Urothelium cell line (cell line): ENCODE measurements at places on chromosomes 2 and 18.
A peak's percentile ranks its signal among the peaks of the same experiment; 100 is the strongest.

DNA sequence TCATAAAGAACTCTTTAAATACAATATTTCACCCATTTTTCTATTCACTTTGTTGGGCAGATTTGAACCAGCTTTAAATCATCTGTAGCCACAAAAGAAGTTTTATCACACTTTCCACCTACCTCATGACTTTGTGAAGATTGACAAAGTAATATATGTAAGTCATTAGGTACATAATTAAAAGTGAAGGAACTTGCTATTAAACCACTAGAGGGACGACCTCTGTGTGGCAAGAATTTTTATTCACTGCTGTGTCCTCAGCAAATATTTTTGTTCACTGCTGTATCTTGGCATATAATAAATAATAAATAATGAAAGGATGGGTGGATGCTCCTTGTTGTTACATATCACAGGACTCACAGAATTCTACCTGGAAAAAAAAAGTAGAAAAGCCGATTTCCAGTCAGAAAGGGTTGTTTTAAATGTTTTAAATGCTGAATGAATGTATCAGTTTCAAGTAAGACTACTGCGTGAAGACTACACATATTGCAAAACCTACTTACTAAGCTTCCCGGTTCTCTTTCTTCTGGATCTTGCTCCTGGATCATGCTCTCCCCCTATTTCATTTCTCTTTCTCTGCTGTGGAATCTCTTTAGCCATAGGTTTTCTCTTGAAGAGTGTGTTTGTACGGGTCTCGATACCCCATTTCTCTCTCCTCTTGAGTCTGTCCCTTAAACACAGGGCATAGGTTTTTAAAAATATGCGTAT lies 44.8 kb downstream of the KCMF1 start:
- DNase-seq, result no peak

GRCh38 chr2:203585516-203585915 lies 50.4 kb upstream of the RAPH1 start:
- DNase-seq, result no peak

DNA sequence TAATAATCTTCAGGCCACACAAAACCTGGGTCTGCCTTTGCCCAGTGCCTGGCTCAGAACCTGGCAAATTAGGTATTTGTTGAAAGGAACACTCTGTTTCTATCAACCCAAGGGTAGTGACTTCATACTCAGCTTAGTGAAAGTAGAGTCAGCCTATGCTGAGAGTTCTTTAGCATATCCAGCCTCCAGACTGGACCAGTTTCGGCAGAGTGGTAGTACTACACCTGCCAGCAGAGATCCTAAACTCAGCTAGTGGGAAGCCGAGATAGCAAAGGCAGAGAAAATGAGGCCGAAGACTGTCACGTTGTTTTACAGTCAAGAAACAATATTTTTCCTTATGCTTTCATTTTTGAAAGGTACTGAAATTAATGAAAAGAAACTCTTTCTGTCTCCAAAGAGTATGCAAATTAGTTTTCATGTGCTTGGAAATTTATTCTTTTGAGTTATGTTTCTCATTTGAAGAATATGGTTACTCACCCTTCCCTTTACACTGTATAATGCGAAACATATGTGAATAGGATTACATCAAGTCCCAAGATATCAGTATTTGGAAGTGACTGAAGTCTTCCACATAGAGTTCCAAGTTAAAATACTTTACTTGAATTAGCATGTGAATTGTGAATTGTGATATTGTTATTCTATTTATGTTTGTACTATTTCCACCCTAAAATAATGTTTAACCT lies 52.2 kb upstream of the UGP2 start:
- no peak for DNase-seq

DNA sequence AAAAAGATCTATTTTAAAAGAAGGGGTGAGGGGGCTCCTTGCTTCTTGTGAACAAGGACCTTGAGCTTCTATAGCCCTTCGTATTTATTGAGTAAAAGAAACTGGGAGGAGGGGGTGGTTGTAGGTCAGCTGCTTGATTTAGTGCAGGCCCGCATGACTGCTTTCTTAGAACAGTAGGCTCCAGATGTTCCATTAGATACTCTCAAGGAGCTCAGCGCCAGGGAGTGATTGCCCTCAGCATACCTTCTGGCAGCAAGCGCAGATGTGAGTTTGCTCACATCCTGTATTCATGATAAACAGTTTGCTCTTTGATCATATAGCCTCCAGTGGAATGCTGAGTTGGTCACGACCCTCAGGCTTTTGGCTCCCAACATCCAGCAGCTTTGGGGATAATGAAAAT lies 108.9 kb upstream of the XPO1 start:
- DNase-seq, result no peak

- no peak for DNase-seq
These were observed 120.8 kb upstream of the RBMS1 start for GRCh38 chr2:160614391-160614790.

DNA sequence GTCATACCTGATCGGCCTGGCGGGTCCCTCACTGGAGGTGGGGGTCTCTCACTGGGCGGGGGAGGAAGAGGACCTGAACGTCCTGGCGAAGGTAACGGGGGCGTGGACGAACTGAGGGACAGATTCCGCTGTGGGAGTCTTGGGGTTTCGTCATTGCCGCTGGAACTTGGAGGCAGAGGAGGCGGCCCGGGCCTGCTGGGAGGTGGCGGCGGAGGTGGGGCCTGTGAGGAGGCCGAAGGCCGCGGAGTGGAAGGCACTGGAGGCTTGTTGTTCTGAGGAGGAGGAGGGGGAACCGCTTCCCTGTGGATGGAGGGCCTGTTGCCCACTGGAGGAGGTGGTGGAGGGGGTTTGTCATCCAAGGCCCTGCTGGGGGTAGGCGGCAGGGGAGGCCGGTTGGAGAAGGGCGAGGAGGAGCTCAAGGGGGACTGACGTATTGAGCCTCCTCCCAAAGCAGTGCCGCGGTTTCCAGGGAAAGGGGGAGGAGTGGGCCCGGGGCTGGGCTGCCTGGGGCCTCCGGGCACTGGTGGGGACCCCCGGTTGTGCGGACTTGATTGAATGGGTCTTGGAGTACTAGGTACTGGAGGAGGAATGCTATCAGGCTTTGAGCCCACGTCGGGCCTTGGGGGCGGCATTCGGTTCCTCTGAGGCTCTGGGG lies 25.8 kb downstream of the WIPF1 start:
- DNase-seq, result no peak

- DNase-seq, result no peak
These were observed 10.8 kb downstream of the GPR35 start for GRCh38 chr2:240635998-240636547.

DNA sequence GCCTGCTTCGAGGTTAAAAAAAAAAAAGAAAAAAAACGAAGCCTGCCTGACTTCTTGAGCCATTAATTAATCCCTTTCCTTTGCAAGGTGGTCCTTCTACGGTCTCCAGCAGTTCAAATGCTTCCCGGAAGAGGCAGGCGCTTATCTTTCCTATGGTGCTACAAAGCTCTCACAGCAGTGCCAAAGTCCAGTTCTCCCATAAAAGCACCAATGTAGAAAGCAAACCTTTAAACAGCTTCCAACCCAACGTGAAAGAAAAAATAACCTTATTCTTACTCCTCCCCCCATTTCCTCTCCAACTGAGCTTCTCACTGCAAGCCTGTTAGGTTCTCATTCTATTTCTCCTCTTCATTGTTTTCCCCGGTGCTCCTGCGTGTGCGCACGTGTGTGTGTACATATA lies 317.4 kb upstream of the SOX11 start:
- no peak for DNase-seq

GRCh38 chr2:5742126-5742525 lies 49.9 kb downstream of the SOX11 start:
- no peak for DNase-seq

GRCh38 chr2:233108611-233109490 lies 48.7 kb downstream of the INPP5D start:
- no peak for DNase-seq

GRCh38 chr18:35045121-35045520 lies 3.9 kb downstream of the MAPRE2 start:
- DNase-seq, result no peak

- no peak for DNase-seq
These were observed 16.8 kb downstream of the ZNF532 start for GRCh38 chr18:58881477-58881876.

DNA sequence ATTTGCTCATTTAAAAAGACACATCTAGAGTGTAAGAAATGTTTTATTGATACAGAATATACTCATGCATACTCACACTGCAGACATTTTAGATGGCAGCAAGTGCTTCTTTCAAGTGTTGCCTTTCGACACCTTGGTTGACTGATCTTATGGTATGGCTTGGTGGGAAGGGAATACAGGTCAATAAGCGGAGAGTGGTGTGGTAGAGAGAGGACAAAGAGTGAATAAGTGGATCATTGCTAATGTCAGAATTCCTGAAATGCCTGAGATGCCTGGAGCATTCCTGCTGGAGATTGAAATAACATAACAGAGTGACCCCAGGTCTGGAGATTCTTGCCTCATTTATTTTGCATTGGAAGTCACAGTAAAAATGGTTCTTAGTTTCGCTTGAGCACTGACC lies 76.7 kb downstream of the RND3 start:
- DNase-seq, result peak; percentile 63

DNA sequence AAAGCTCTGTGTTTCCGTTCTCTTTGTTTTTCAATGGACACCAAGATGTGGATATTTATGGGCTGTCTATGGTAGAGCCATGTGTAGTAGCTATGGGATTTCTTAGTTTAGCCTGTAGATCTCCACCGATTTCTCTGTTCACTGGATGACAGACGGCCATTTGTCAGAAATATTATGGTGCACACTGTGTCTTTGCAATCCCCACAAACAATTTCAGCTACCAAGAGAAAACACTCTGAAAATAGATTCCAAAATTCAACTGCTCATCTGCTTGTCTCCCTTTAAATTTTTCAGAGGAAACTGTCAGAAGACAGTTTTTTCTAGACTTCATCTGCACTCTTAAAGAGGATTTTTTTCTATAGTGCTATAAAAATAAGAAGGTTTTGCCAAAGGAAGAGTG lies 166.8 kb downstream of the CD226 start:
- no peak for DNase-seq

- peak; percentile 12 for DNase-seq
These were observed 32.8 kb downstream of the KATNAL2 start for GRCh38 chr18:46950064-46950656.

DNA sequence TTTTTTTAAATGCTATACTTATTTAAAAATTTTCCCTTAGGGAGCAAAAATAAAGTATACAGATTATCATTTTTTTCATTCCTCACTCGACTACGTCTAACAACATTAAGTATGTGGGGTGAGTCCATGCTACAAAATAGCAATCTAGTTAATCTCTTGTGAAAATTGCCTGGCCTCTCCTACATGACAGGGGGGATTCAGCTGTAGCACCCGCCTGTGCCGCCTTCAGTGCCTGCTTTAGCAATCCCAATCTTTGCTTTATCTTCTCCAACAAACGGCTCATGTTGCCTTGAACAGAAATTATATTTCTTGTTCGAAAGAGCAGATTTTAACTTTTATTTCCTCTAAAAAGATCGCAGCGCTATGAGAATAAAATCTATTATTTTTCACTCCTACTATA lies 2.4 kb upstream of the SOX11 start:
- DNase-seq, result no peak

GRCh38 chr18:37946324-37946723 lies 380.7 kb upstream of the CELF4 start:
- no peak for DNase-seq

- DNase-seq, result no peak
These were observed 28.9 kb upstream of the FOSL2 start for GRCh38 chr2:28363686-28364280.

DNA sequence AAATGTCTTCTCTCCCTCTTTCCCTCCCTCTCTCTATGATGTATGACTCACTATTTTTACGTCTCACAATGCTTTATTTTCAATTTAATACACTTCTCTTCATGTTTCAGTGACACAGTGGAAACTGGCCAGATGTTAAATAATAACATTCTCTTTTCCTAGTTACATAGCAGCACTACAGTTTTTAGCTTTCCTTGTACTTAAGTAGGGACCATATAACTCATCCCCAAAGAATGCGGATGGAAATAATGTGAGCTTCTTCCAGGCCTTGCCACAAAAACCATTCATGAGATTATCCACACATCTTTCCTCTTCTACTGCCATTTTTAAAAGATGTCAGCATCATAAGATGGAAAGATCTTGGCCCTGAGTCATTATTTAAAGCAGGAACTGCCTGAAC lies 789.4 kb downstream of the LRP1B start:
- peak; percentile 12 for DNase-seq

- DNase-seq, result no peak
These were observed 33.9 kb downstream of the MAP4K4 start for GRCh38 chr2:101731221-101732054.

DNA sequence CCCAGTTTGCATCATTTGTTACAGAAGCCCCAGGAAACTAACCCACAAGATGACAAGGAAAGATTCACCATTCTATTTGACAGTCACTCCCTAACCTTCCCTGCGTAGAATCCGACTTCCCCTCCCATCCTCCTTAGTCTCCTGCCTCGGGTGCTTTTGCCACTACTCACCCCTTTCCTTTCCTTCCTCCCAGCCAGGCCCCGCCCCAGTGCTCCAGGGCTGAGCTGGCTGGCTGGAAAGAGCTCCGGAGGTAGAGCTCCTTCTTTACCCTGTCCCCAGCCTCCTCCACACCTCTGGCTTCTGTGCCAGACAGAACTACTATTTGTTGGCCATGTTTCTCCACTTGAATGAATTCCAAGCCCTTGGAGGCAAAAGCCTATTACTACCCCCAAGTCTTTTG lies 317.6 kb upstream of the NCKAP5 start:
- peak; percentile 35 for DNase-seq

- DNase-seq, result no peak
These were observed 859.5 kb downstream of the LRP1B start for GRCh38 chr2:141271346-141271745.

GRCh38 chr2:64063924-64064331 lies 44.7 kb upstream of the VPS54 start:
- peak; percentile 16 for DNase-seq

- no peak for DNase-seq
These were observed 75.5 kb upstream of the TAF1B start for GRCh38 chr2:9767656-9768281.

- no peak for DNase-seq
These were observed 99.6 kb upstream of the THSD7B start for GRCh38 chr2:136665736-136666135.

GRCh38 chr2:85243101-85244072 lies 84.4 kb downstream of the TGOLN2 start:
- DNase-seq, result no peak

DNA sequence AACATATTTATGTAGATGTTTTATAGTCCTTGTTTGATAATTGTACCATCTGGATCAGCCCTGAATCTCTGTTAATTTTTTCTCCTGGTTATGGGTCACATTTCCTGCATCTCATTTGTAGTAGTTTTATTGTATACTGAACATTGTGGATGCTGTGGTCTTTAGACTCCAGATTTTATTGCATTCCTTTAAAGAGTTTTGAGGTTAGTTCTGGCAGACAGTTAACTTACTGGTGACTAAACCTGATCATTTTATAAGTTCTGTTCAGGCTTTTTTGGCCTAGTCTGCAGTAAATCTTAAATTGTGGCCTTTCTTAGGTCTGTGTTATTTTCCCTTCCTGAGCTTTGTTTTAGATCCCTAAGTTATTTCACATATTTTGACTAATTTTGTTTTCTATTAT lies 84.3 kb downstream of the FANCL start:
- DNase-seq, result peak; percentile 4

GRCh38 chr18:54357082-54357659 lies 487 bp downstream of the STARD6 start:
- DNase-seq, result no peak
